Right renal cortex interstitium (tissue), 3 donors: ENCODE measurements at places on chromosomes 6 and 20. TPM values are rescaled to one million over a fixed set of nuclear protein-coding genes. Genes with fewer than 3 reads are reported as not detected.

The C4B gene
- polyA plus RNA-seq = 24.1 TPM

The B3GAT2 gene
- 1.3 TPM for polyA plus RNA-seq

The PSMG4 gene
- polyA plus RNA-seq = 16.3 TPM

The PRRT1 gene
- polyA plus RNA-seq = 2.1 TPM

The RCAN2 gene
- 27.8 TPM for polyA plus RNA-seq
